Naive thymus-derived CD4-positive, alpha-beta T cell (primary cell): ENCODE measurements at places on chromosomes 4 and X. TPM values are rescaled to one million over a fixed set of nuclear protein-coding genes. Genes with fewer than 3 reads are reported as not detected.

SOWAHB gene
- not detected for total RNA-seq

NOX1 gene
- total RNA-seq: not detected

IL13RA2 gene
- total RNA-seq: not detected

VEGFD gene
- not detected in 2 replicates for total RNA-seq

BBS12 gene
- 1.7 and 2.3 TPM in 2 replicates for total RNA-seq

OFD1 gene
- total RNA-seq: 50.4 TPM

CLDN22 gene
- total RNA-seq: not detected

PABPC1L2B gene
- not detected for total RNA-seq

CFAP47 gene
- total RNA-seq: not detected

DMRTC1B gene
- total RNA-seq: 1.6 TPM

AKAP14 gene
- total RNA-seq: not detected

REPS2 gene
- total RNA-seq: 2.0 TPM

DNA sequence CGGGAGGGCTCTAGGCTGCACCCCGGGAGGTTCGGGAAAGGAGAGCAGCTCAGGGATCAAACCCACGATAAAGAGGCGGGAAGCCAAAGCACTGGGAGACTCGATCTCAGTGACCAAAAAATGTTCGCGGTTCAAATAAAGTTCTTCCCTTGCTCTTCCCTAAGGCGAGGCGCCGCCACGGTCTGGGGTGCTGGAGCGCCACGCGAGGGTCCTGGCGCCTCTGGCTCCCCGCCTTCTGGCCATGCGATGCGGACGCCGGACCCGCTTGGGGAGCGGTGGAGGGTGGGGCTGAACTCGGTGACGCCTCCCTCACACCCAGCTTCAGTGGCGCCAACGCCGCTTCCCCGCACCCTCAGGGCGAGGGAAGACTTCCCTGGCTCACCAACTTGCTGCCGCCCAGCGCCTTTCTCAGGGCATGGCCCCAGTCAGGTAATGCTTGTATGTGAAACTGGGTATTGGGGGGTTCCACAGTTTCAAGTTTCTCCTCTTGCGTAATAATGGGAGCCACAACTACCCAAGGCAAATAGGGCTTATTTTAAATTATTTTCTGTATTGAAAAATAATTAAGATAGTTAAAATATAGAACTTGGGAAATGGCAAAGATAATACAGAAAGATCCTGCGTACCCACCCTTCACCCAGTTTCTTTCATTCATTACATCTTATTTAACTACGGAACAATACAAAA, at the start of gene QRFPR:
TSS of gene QRFPR (minus strand) at position 243 of the 687 bp plus-strand sequence. CDS start 371 bp downstream, outside the sequence.
- no peaks in the 10 kb centered on the region for H3K36me3 ChIP-seq
- H3K4me1 ChIP-seq: no peaks in the 10 kb centered on the region

DNA sequence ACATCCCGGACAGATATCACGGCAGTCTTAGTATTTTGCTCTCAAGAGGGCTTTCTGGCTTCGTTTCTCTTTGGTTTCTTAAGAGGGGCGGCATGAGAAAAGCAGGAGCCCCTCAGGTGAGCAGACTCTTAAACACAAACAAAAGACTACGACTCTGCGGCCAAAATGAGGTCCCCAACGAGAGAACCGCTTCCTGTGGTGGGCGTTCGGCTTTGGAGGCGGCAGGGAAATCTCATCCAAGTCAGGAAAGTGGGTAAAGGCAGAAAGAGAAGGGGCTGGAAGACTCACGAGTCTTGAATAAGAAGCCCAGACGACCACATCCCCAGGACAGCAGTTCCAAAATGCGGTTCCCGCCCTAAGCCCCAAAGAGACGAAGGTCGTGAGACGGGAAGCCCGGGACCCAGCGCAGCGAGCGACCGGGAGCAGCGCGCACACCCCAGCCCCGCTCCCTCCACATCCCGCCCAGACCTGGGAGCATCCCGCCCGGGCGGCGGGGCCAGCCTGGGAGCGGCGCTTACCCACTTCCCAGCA, 409 bp downstream of the UGDH start:
- H3K4me1 ChIP-seq: peaks cover 7% of the 10 kb centered on the region
- DNase-seq: no peak
- peak overlapping the region; percentile 74 for H3K27ac ChIP-seq
- peak overlapping the region; percentile 81 for H3K4me3 ChIP-seq
- H3K36me3 ChIP-seq: no peaks in the 10 kb centered on the region

DNA sequence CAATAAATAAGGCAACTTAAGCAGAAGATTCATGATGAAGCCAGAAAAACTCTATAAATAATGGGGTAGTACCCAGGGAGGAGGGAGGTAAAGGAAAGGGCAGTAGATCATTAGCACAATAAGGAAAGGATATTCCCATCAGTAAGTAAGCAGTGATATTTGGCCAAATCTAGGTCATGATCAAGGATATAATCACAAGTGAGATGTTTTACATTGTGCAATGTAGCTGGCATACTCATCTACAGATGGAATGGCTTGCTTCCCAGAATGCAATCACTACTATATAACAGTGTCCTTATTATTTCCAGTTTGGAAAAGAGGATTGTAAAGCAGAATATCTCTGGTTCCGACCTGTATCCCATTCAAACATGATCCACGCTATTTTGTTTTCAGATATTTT, 483.4 kb downstream of the RPA4 start:
- no peak overlapping the region for H3K27ac ChIP-seq
- no peak overlapping the region for H3K4me3 ChIP-seq
- no peaks in the 10 kb centered on the region for H3K27me3 ChIP-seq
- no peaks in the 10 kb centered on the region for H3K36me3 ChIP-seq
- no peak for DNase-seq

DNA sequence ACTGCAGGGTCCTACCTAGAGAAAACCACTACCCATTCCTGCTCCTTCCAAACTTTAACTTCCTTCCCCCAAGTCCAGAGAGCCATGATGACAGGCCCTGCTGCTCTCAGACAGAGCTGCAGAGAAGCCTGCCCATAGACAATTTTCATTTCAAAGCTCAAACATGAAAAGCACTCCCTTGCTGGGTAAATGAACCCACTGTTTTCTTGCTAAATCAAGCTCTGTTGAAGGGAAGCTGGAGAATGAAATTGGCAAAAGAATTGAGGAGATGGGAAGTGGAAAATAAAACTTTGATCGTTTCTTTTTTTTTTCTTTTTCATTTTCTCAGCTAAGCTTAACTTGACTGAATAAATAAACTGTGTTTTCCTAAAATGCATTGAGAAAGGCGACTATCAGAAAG, 331.1 kb upstream of the CPEB2 start:
- no peak overlapping the region for H3K27ac ChIP-seq
- no peaks in the 10 kb centered on the region for H3K36me3 ChIP-seq
- no peaks in the 10 kb centered on the region for H3K27me3 ChIP-seq
- no peaks in the 10 kb centered on the region for H3K4me1 ChIP-seq
- DNase-seq: no peak

DNA sequence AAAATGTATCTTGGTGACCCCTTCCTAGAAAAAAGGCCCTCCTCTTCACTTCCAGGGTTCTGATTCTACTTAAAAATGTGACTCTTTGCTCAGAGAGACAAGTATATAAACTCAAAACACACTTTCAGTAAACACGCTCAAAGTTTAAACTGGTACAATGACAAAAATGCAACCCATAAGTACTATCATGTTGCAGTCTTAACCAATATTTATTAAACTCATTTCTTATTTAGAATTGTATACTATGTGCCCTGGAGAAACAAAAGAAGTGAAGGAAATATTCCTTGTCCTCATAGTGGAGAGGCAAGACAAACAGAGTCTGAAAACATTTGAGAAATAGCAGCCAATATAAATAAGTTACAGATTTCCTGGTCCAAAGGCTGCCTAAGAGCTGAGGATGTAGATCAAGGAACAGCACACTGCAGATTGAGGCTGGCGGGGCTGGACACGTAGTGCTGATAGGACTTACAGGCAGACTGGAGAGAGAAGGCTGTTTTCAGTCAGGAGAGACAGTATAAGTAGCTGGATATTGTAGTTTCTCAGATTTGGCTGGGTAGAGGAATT, 39.1 kb upstream of the ANXA3 start:
- no peaks in the 10 kb centered on the region for H3K36me3 ChIP-seq
- no peaks in the 10 kb centered on the region for H3K27me3 ChIP-seq
- no peaks in the 10 kb centered on the region for H3K4me1 ChIP-seq
- no peak for DNase-seq
- H3K4me3 ChIP-seq: no peak overlapping the region

DNA sequence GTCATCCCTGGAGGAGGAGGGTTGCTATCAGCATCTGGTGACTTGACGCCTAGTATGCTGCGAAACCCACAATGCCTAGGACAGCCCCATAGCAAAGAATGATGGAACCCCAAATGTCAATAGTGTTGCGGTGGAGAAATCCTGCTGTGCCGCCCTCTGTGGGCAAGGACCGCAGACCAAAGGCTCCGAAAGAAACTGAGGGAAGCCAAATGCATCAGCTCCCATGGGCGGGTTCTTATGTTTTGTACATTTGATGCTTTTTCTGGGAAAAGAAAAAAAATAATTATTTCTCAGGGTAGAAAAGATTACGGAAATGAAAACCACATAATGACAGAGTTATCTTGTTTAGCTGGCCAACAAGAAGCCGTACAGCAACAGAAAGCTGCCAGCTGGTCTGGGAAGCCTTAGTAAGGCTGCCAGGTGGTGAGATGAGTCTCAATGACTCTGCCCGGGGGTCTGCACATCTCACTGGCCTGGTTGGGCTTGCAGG, 95.0 kb upstream of the TBL1X start:
- H3K36me3 ChIP-seq: no peaks in the 10 kb centered on the region
- H3K27me3 ChIP-seq: no peaks in the 10 kb centered on the region
- H3K4me1 ChIP-seq: no peaks in the 10 kb centered on the region
- H3K27ac ChIP-seq: no peak overlapping the region
- DNase-seq: no peak

DNA sequence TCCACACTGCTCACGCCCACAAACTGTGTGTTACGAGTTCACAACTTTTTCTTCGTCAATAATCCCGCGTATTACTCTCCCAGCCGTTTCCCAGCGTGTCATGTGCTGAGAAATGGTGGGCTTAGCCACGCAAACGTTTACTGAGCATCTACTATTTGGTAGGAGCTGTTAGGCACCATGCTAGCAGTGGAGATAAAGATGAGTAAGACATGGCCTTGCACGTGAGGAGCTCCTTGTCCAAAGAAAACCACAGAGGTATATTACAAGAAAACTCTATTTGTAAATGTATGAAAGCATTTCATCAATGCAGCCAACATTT, 821 bp upstream of the TMEM128 start:
- peaks cover 8% of the 10 kb centered on the region for H3K4me1 ChIP-seq
- no peaks in the 10 kb centered on the region for H3K27me3 ChIP-seq
- H3K4me3 ChIP-seq: peak overlapping the region; percentile 89

DNA sequence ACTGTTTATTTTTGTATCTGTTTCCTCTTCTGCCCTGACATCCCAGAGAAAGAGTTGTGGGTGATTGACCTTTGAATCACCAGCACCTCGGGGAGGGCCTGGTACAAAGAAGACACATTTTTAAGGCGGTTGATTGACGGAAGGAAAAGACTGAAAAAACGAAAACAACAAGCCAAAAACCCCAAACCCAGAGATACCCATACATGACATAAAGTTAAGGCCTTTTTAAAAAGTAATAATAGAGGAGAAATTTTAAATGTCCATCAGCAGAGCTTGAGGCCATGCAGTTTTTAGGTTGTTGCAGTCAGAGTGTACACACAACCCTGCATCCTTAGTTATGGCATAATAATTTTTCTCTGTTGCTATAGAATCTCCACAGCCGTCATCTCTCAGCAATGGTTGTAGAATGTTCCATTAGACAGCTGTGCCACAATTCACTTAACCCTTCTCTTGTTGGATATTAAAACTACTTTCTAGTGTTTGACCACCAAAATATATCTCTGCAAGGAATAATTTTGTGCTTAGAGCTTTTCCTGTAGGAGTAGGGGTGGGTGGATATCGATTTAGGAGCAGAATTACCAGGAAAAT, 110.2 kb downstream of the GNL3L start:
- H3K36me3 ChIP-seq: no peaks in the 10 kb centered on the region
- no peaks in the 10 kb centered on the region for H3K27me3 ChIP-seq
- peak overlapping the region; percentile 64 for H3K4me3 ChIP-seq
- H3K4me1 ChIP-seq: peaks cover 4% of the 10 kb centered on the region
- peak overlapping the region; percentile 98 for H3K27ac ChIP-seq

- no peaks in the 10 kb centered on the region for H3K27me3 ChIP-seq
- H3K36me3 ChIP-seq: no peaks in the 10 kb centered on the region
- H3K27ac ChIP-seq: no peak overlapping the region
- DNase-seq: no peak
- H3K4me3 ChIP-seq: no peak overlapping the region
These were observed 199.6 kb downstream of the AASDH start for GRCh38 chr4:56187688-56188087.

DNA sequence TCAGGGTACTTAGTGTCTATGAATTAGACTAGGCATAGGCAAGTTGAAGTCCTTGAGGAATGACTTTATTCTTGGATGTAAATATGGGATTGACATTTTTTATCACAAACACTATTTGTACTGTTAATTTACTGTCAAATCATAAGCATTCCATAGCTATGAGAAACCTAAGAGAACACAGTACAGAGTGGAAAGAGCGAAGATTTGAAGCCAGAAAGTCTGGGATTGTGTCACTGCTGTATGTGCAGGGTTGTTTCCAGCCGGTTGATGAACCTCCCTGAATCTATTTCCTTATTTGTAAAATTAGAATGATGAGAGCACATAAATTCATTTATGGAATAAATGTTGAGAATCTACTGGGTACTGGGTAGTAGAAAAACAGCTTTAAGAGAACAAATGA, 14.4 kb upstream of the KLHL5 start:
- H3K4me3 ChIP-seq: no peak overlapping the region
- H3K27ac ChIP-seq: no peak overlapping the region
- peaks cover 32% of the 10 kb centered on the region for H3K4me1 ChIP-seq
- no peaks in the 10 kb centered on the region for H3K27me3 ChIP-seq
- H3K36me3 ChIP-seq: no peaks in the 10 kb centered on the region

DNA sequence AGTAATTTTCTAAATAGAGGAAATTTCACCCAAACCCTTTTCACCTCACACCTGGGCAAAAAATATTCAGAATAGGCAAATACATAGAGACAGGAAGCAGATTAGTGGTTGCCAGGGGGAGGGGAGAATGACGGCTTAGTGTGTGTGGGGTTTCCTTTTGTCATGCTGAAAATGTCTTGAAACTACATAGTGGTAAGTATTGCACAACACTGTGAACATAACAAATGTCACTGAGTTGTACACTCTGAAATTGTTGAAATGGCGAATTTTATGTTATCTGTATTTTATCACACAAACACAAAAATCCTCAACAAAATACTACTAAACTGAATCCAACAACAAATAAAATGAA, 60.7 kb upstream of the PLAC1 start:
- H3K4me3 ChIP-seq: no peak overlapping the region
- H3K4me1 ChIP-seq: no peaks in the 10 kb centered on the region
- H3K27me3 ChIP-seq: no peaks in the 10 kb centered on the region
- H3K27ac ChIP-seq: no peak overlapping the region
- DNase-seq: peak; percentile 22

- H3K4me3 ChIP-seq: no peak overlapping the region
- no peak for DNase-seq
- no peak overlapping the region for H3K27ac ChIP-seq
- no peaks in the 10 kb centered on the region for H3K36me3 ChIP-seq
- H3K27me3 ChIP-seq: no peaks in the 10 kb centered on the region
These were observed 89.5 kb downstream of the HS3ST1 start for GRCh38 chr4:11338956-11339782.
